ENCODE measurements at places on chromosomes 11 and 22.

DNA sequence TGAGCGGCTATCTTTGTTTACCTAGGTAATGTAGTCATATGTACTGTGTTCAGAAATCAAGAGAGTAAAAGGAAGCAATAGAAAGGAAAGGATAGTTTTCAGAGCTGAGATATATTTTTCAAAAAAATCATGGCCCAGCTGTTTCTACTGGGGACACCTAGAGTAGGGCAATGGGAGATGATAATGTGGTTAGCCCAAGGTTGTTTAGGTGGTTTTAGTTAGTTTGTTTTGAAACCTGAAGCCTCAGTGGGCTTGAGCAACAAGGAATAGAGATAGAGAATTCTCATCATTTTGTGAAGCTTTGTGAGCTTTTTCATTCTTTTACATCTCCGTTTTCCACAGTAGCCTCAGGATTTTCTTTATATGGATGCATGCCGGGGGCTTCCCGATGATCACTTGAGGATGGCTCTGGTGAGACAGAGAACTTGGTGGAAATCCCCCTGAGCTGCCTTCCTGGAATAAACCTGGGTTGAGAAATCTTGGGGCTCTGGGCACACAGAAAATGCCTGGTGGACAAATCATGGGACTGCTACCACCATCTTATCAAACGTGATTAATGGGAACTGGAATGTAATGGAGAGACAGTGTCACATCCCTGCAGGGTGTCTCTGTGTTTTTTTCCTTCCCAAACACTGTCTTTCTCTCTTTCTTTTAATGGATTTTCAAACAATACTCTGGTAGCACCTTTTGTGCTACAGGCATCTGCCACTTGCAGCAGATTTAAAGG, 49.0 kb downstream of the ARHGAP42 start:
- DNase-seq, result no peak

DNA sequence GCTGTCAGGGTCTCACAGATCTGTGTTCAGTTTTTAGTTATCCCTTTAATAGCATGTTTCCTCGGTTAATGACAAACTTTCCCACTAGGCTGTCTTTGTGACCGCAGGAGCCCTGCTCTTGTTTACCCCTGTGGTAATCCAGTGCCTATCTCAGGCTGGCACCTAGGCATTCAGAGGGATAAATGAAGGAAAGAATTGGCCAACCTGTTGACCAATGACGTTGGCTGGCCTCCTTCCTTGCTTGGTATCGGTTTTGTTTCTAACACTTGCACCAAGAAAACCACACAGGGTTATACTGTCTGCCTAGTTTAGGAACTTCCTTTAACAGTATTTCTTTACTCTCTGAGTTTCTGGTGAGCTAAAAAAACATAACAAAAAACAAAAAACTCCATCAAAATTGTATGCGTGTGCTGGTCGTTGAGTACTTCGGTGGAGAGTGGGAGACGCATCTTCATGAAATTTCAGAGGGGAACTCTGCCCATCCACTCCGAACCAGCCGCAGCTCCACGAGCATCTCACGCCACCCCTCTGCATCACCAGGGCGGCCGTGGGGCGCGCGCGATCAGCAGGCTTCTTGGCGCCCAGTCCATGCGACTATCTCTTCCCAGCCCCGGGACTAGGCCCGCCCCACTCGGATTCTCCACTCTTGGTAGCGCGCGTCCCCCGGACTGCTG, 563 bp upstream of the ENDOD1 start:
- no peak for DNase-seq

DNA sequence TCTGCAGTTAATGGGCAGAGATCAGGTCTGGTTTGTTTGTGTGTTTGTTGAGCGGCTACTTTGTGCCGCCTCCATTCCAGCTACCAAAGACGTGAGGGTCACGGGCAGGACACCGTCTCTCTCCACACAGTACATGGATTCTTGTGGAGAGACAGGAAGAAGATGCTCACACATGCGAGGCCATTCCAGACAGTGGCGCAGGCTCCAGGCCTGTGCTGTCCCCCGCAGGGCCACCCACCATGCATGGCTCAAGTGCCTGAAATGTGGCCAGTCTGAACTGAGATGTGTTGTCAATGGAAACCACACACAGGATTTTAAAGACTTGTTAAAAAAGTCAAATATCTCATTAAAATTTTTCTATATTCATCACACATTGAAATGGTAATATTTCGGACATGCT, 848.3 kb downstream of the TBC1D22A start:
- no peak for DNase-seq

DNA sequence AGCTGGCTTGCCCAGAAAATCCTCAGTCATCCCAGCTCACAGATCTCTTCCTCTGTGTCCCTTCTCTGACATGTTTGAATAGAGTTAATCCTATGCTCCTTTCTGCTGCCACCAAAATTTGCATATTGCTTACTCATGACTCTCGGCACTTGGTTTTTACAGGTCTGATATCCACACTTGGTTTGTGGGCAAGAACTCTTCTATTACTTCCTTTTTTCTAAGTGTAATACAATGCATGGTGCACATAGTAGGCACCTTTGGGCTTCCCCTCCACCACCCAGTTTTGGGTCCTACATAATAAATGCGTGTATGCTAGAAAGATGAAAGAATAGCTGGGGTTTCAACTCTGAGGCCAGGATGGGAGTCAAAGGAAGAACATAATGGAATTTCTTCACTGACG, 69.7 kb upstream of the GRK3 start:
- no peak for DNase-seq

GRCh38 chr11:134562941-134563471, 151.0 kb upstream of the B3GAT1 start:
- DNase-seq, result no peak

DNA sequence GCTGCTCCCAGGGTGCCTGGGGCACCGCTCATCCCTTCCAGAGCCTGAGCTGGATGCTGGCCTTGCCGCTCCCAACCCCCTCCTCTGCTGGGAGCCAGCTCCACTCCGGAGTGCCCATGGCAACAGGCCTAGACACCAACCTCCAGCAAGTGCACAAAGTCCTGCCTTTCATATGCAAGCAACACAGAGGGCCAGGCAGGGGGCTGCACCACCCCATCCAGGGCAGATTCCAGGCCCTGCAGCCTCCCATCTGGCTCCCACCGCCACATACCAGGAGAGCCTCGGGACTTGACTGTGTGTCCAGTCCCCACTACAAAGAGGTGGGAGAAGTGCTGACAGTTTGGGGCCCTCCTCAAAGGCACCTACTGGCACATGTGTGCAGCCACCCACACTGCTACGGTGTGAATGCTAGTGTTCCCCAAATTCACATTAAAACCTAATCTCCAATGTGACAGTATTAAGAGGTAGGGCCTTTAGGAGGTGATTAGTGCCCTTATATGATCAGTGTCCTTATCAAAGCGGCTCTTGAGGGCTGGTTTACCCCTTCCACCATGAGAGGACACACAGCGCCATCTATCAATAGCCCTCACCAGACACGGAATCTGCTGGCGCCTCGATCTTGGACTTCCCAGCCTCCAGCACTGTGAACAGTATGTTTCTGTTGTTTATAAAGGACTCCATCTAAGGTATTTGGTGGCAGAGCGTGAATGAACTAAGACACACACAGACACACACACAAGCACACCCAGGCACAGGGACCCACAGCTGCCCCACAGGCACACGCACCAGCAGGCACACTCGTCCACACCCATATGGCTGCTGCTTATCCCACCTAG, 16.2 kb downstream of the ARVCF start:
- DNase-seq, result no peak

GRCh38 chr11:75668451-75669297, at the start of gene MAP6:
Gene MAP6, minus strand, starts transcription at chr11:75669038. Its CDS starts 669 bp downstream, at chr11:75668369.
- DNase-seq, result no peak

- no peak for DNase-seq
Observed at GRCh38 chr22:29831186-29831921, 6.7 kb downstream of the ASCC2 start.

- DNase-seq, result no peak
Observed at GRCh38 chr22:40070701-40071100, 75.9 kb downstream of the FAM83F start.

DNA sequence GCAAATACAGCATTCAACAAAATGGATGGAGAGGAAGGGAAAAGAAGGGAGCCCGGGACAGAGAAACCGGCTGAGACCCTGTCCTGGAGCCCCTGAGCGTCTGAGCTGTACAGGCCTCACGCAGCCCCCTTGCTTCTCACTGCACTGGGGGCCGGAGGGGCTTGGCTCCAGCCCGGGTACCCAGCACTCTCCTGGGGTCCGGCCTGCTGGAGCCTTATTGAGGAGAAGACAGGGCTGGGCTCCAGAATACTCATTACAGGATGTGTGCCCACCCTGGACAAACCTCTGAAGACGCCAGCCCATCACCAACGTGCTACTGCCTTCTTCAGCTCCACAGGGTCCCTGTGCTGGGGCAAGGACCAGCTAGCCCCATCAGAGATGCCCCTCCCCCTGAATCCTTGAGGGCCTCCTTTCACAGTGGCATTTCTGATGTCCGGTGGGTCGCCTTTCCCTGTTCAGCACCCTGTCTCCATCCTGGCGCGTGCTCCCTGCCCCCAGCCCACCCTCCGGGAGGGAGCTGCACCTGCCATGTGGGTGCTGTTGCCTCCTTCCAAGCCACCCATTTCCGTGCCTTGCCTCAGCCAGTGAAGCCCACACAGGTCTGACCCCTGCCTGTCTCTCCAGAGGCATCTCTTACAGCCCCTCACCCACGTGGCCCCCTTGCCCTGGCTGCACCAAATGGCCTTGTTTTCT, 14.6 kb upstream of the SUN2 start:
- no peak for DNase-seq

- DNase-seq, result no peak
Observed at GRCh38 chr11:67118181-67118766, 789 bp upstream of the KDM2A start.

DNA sequence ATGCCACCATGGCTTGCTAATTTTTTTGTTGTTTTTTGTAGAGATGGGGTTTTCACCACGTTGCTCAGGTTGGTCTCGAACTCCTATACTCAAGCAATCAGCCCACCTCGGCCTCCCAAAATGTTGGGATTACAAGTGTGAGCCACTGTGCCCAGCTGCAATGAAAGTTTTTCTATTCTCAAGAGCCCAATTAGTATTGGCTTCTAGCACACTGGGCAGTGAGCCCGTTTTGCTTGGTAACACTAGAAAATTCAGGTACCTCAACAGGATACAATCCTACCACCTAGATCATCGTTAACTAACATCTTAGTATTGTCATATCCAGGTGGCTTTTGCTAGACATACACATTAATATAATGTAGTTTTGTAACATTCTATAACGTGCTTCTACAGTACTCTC, 19.0 kb downstream of the SEC14L3 start:
- no peak for DNase-seq

DNA sequence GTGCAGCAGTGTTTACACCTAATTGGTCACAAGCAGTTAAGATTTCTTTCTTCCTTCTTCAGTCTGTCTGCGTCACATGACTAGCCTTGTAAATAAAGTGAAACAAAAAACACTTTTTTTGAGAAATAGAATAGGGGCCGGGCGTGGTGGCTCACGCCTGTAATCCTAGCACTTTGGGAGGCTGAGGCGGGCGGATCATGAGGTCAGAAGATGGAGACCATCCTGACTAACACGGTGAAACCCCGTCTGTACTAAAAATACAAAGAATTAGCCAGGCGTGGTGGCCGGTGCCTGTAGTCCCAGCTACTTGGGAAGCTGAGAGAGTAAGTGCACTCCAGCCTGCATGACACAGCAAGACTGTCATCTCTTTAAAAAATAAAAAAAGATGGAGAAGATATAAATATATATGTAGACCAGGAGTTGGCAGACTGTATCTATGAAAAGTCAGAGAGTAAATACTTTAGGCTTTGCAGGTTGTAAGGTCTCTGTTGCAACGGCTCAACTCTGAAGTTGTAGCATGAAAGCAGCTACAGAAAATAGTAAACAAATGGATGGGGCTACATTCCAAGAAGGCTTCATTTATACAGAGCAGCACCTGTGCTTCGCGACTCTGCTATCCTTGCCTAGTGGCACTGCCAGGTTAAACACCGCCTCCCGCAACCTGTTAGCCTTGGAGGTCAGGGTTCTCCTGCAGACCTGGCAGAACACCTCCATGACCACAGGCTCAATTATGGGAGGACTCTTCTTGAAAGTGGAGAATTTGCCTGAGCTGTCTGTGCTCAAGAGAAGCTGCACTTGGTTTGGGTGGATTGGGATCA, 55.9 kb downstream of the PPP6R2 start:
- no peak for DNase-seq

GRCh38 chr11:114195981-114196731, 100.0 kb upstream of the NNMT start:
- DNase-seq, result no peak

DNA sequence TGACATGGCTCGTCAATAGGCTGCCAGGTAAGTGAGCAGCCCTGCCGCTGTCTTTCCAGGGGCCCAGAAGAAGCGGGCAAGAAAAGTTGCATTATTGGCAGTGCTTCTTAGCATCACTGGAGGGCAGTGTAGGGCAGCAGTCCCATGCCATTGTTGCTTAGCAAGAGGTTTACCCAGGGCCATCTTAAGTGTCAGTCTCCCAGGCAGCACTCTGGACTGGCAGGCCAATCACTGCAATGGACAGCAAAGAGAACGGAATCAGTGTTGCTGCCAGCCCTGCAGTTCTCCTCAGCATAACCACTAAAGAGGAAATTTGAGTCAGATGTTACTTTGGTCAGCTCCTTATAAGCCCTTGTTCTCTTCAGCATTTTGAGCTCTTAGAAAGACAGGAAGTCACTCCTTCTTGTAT, 13.4 kb upstream of the GRK2 start:
- DNase-seq, result no peak

- no peak for DNase-seq
Observed at GRCh38 chr22:40806711-40807110, 12.4 kb downstream of the SLC25A17 start.

DNA sequence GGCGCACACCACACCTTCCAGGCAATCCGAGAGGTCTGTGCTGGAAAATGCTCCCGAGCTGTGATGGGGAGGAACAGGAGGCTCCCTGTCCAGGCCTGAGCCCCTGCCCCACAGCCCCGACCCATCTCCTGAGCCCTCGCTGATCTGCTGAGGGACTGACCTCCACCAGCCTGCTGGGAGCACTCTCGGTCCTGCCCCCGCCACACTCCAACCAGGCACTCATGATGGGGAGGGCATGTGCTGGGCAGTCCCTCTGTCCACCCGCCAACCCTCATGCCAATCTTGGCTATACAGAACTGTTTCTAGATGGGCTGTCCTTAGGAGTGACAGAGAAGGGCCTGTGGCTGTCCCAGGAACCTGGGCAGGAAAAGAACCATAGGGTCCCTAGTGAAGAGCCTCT, 70.8 kb downstream of the TRMU start:
- DNase-seq, result no peak

All from KG1 (cell line).